Aorta (tissue), 5 donors: ENCODE measurements at places on chromosomes 4 and X. TPM values are rescaled to one million over a fixed set of nuclear protein-coding genes. Genes with fewer than 3 reads are reported as not detected.

Gene SSX1
- total RNA-seq, result not detected

Gene IL2
- not detected for total RNA-seq

DNA sequence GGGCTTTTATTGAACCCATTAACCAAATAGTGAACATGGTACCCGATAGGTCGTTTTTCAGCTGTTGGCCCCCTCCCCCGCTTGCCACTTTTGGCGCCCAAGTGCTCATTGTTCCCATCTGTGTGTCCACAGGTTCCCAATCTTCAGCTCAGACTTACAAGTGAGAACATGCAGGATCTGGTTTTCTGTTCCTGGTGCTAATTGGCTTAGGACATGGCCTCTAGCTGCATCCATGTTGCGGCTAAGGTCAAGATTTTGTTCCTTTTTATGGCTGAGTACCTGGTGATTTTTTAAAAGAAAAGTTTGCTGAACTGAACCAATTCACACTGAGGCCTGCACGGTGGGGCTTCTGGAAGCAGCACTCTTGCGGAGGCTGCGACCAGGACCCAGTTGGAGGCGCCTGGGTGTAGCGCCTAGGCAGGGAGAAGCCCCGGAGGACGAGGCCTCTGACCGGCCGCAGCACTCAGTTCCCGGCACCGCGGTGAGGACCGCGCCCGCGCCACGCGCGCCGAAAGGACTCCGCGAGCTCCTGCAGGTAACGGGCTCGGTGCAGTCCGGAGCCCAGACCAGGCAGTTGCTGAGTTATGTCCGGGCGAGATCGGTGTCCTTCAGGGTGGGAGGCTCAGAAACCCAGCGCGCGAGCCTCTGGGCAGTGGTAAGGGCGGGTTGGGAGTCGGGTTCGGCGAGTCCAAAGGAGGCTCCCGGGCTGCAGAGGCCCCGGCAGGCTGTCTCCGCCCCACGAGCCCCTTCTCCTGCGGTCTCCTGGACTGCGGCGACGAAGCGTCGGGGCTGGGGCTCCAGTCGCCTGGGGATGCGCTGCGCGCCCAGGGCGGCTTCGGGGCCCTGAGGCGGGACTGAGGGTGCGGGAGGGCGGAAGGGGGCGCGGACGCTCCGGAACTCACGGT lies 15.8 kb upstream of the SLC25A4 start:
- no peaks in the 10 kb centered on the region for H3K27me3 ChIP-seq
- H3K27ac ChIP-seq, result no peak overlapping the region
- no peaks in the 10 kb centered on the region for H3K4me1 ChIP-seq
- peak overlapping the region; percentile 55 for H3K4me3 ChIP-seq
- H3K36me3 ChIP-seq, result no peaks in the 10 kb centered on the region

GRCh38 chr4:21862917-21863316 lies 85.7 kb downstream of the KCNIP4 start:
- H3K4me1 ChIP-seq, result no peaks in the 10 kb centered on the region
- H3K27me3 ChIP-seq, result no peaks in the 10 kb centered on the region
- no peak overlapping the region for H3K27ac ChIP-seq
- DNase-seq, result no peak
- H3K36me3 ChIP-seq, result no peaks in the 10 kb centered on the region
- H3K4me3 ChIP-seq, result no peak overlapping the region

- H3K36me3 ChIP-seq, result no peaks in the 10 kb centered on the region
- DNase-seq, result no peak
Measured at GRCh38 chrX:68719904-68720614, 72.6 kb downstream of the STARD8 start.

DNA sequence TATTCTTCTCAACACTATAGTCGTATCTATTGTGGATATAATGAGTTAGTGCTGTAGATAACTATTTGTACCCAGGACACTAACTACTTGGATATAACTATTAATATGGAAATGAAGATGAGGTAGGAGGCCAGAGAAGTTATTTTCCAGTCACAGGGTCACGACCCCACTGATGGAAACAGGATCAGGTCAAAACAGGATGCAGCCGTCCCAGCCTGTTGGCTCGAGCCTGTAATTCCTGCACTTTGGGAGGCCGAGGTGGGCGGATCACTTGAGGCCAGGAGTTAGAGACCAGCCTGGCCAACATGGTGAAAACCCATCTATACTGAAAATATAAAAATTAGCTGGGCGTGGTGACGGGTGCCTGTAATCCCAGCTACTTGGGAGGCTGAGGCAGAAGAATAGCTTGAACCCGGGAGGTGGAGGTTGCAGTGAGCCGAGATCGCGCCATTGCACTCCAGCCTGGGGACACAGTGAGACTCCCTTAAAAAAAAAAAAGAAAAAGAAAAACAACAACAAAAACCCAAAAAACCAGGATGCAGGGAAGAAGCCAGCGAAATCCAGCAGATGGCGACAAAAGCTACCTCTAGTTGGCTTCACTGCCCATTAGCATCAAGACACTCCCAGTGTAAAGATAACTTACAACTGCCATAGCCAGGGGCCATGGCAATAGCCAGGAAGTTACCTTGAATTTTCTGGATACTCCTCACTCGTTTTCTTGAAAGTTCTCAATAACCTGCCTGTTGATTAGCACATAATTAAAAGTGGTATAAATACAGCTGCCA lies 37.9 kb upstream of the NKAP start:
- no peak for DNase-seq
- H3K4me1 ChIP-seq, result no peaks in the 10 kb centered on the region
- H3K27ac ChIP-seq, result no peak overlapping the region
- no peaks in the 10 kb centered on the region for H3K27me3 ChIP-seq
- H3K36me3 ChIP-seq, result no peaks in the 10 kb centered on the region
- H3K4me3 ChIP-seq, result no peak overlapping the region
